ENCODE measurements at places on chromosomes 1 and 21. TPM values are rescaled to one million over a fixed set of nuclear protein-coding genes. Genes with fewer than 3 reads are reported as not detected.

The SPRR1B gene
- not detected for total RNA-seq

The OR2T33 gene
- 1.9 TPM for total RNA-seq

The CFHR5 gene
- not detected for total RNA-seq

The MROH9 gene
- total RNA-seq = not detected

The TNFSF4 gene
- 7.0 TPM for total RNA-seq

The CACNA1S gene
- total RNA-seq = 0.14 TPM

The PLD5 gene
- total RNA-seq = 5.9 TPM

The LRRC71 gene
- total RNA-seq = not detected

The ACTL8 gene
- not detected for total RNA-seq

The OVAAL gene
- total RNA-seq = not detected

The SPRR3 gene
- total RNA-seq = not detected

The DIO1 gene
- total RNA-seq = not detected

The LDLRAD1 gene
- total RNA-seq = not detected

The NCMAP gene
- total RNA-seq = 0.26 TPM

The MYOC gene
- total RNA-seq = not detected

The FRRS1 gene
- total RNA-seq = 0.18 TPM

Data from dorsolateral prefrontal cortex (tissue), 122 donors.